ENCODE measurements at places on chromosomes 13 and 19. TPM values are rescaled to one million over a fixed set of nuclear protein-coding genes. Genes with fewer than 3 reads are reported as not detected.

DNA sequence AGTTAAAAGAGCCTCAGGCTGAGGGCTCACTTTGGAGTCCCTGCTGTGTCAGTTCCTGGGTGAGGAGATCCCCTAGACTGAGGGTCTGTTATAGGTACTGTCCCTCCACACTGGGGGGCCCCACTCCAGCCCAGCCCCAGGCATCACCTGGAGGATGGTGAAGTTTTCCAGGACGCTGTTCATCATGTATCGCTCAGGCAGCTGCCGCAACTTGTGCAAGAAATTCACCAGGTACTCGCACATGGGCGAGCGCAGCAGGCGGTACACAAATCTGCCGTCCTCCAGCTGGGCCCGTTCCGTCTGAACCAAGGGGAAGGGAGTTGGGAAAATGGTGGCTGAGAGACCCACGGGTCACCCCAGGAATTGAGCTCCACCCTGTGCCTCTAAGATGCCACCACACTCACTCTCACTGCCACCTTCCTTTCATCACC, 7.1 kb downstream of the CD37 start:
- no peak for DNase-seq

DNA sequence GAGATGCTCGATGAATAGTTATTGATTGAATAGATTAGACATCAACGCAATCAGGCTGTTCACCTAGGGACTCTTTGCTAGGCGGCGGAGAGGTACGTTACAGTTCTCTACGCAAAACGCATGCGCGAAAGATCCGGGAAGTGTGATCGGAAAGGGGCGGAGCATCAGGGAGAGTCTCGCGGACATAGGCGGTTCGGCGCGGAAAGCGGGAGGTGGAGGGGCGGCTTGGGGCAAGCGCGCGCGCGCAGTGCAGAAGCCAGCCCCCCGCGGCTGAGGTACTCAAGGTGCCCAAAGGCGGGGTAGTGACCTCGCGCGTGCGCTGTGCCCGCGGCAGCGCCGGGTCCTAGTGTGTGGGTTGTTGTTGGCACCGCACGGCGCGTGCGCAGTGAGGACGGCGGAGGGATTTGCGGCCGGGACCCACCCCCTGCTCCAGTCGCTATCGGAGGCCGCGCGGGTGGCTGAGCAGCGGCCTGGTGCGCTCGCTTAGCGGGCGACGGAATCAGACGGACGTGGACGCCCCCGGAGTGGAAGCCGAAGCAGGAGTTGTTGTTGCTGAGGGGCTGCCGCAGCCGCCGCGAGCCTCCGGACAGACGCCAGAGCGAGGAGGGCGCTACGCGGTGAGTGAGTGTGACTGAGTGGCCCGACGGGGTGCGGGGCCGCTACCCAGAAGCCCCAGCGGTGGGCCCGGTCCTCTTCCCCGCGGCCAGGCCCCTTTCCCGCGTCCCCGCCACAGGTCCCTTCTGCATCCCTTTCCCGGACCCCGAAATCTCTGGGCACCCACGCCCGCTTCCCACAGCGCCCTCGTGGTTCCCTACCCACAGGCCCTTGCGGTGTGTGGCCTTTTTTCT, at the start of gene SNRNP70:
Gene SNRNP70 (plus strand): TSS at position 432 of the 848 bp plus-strand sequence. CDS start 964 bp downstream, outside the sequence.
- DNase-seq, result peak; percentile 99

- DNase-seq, result no peak
Measured at GRCh38 chr19:34351382-34351826, 13.6 kb upstream of the GPI start.

- DNase-seq, result no peak
Measured at GRCh38 chr13:98557937-98558792, 18.7 kb downstream of the STK24 start.

CEACAM8 gene
- not detected for total RNA-seq

DNA sequence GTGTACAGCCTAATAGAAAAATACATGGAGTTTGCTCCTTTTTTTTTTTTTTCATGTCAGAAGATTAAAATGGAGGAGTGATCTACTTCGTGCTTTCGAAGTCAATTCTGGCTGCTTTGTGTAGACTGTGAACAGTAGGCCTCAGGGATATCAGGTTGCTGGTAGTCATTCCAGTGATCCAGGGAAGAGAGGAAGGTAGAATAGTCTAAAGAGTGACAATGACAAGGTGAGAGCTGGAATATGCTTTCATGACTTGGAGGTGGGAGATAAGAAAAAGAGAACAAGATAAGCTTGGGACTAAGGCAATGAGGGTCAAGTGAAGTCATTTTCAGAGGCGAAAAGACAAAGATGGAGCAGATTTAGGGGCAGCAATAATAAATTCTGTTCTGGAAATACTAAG, 111.3 kb upstream of the MIR17HG start:
- no peak for DNase-seq

KLC3 gene
- total RNA-seq, result not detected

DNA sequence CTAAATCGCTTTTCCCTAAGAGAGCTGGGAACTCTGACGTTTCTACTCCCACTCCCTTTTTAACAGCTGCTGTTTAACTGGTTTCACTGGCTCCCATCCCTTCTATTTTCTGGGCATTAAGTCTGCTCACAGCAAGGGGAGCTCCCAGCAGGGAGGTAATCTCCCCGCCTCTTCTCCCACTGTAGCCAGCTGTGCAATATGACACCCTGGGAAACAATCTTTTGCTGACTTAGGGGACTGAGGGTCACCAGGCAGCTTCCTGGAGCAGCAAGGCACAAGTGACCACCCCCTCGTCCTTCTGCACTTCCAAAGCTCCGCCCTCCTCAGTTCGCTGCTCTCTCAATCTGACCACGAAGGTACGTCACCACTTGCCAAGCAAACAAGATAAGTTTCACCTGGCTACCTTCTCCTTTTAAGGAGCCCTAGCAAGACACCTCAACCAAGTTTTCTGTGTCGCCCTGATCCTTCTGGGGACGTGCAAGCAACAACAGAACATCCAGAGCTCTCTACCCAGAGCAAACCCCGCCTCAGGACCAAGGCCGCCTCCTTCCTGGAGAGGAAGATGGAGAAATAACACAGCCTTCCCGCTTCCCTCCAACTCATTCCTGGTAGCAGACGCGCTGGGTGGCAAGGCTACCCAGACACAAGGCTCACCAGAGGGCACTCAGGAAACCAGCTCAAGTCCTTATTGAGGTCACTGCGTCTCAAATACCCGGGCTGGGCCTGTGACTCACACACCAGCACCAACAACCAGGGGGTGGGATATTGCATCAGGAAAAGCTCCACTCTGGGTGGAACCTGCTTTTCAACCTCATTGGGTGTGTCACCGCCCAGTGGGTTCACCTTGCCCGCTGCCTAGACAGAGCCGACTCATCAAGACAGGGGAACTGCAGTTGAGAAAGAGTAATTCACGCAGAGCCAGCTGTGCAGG, 92.4 kb downstream of the STK24 start:
- DNase-seq, result peak; percentile 36

- no peak for DNase-seq
Measured at GRCh38 chr19:20422216-20423205, 143.1 kb downstream of the ZNF737 start.

DNA sequence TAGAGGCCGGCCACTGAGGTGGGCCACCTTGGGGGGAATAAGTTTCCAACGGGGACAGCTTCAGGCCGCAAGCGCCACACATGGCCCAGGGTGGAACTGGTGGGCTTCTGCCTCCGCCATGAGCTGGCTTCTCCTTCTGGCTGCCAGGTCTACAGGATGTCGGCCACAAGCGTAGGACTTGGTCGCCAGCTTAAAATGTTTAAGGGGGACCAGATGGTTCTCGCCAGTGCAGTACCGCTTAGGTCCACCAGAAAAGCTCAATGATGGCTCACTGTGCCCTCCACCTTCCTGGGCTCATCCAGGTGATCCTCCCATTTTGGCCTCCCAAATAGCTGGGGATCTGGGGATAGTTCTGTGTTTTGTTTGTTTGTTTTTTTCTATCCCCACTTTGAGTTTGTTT, 38.7 kb upstream of the ZNF254 start:
- DNase-seq, result no peak

ZNF805 gene
- 30.6 TPM for total RNA-seq

DNA sequence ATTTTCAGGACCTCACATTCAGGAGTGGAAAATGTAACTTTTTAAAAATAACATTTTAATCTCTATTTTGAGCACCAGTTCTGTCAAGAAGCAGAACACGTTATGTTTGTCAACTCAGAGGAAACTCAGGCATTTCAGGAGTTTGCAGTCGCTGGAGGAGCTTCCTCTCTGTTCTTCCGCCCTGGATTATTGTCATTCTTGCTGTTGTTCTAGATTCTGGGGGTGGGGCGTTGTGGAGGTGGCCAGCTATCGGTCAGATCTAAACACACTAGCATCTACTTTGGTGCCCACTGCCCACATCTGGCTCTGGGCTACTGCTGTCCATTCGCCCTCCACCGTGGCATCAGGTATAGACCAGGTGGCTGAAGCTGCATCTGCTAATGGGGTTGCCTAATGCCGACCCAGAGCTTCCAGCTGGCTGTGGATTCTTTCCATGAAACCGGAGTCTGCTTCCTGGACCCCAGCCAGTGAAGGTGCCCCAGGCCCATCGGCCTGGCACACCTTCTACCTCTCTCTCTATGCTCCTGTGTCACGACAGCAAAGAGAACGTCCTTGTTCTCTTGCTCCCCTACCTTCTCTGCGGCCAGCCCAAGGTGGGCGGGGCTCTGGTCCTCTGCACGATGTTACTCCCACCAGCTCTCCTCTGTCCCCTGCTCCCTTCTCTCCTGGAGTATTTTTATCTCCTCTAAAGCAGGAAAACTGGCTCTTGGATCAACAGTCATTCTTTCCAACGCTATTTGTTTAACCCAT, 36.7 kb upstream of the DGKH start:
- no peak for DNase-seq

PTGIR gene
- total RNA-seq, result 2.6 TPM

GRCh38 chr13:45331123-45331619, 9.8 kb downstream of the TPT1 start:
- DNase-seq, result no peak

DNA sequence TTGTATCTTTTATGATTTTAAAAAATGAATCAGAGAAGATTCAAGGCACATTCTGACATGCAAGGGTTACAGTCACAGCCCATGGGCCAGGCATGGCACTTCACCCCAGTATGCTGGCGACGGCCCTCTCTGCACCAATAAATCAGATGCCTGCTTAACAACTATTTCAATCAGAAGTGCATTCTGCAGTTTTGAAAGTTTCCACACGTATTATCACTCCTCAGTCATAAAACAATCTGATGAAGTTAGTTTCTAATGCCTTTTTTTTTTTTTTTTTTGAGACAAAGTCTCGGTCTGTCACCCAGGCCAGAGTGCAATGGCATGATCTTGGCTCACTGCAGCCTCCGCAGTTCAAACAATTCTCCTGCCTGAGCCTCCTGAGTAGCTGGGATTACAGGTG, 28.3 kb upstream of the FFAR2 start:
- no peak for DNase-seq

DNA sequence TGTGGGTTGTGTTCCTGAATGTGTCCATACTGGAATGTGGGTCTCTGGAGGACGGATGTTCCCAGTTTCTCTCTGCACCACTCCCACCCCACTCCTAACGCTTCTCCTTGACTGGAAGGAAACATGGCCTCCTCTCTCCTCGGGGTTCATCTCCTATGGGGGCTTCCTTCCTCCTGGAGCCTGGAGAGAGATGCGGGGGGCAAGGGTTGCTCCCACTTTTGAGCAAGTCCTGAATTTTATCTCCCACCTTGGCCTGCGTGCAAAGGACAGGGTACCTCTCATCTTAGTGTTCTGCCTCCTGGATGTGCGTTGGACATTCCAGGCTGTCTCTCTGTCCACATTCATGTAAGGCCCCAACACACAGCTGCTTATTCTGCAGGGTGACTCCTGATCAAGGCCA, 52.5 kb upstream of the UQCRFS1 start:
- no peak for DNase-seq

Measured in T-cell (primary cell).